ENCODE measurements at places on chromosomes 4 and X.

DNA sequence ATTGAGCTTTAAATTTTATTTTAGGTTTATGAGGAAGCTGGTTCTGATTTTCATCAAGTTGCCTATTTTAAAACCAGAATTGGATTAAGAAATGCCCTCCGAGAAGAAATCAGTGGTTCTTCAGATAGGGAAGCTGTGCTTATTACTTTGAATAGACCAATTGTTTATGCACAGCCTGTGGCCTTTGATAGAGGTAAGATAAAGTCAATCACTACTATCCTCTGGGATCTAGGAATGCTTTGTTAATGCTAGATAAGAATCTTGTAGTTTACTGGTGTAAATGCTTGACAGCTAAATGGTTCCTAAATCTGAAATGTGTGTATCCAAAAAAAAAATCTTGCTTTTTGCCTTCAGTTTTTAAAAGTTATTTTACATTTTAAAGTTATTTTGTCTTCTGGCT lies 73.0 kb upstream of the ADAD1 start:
- DNase-seq, result no peak

DNA sequence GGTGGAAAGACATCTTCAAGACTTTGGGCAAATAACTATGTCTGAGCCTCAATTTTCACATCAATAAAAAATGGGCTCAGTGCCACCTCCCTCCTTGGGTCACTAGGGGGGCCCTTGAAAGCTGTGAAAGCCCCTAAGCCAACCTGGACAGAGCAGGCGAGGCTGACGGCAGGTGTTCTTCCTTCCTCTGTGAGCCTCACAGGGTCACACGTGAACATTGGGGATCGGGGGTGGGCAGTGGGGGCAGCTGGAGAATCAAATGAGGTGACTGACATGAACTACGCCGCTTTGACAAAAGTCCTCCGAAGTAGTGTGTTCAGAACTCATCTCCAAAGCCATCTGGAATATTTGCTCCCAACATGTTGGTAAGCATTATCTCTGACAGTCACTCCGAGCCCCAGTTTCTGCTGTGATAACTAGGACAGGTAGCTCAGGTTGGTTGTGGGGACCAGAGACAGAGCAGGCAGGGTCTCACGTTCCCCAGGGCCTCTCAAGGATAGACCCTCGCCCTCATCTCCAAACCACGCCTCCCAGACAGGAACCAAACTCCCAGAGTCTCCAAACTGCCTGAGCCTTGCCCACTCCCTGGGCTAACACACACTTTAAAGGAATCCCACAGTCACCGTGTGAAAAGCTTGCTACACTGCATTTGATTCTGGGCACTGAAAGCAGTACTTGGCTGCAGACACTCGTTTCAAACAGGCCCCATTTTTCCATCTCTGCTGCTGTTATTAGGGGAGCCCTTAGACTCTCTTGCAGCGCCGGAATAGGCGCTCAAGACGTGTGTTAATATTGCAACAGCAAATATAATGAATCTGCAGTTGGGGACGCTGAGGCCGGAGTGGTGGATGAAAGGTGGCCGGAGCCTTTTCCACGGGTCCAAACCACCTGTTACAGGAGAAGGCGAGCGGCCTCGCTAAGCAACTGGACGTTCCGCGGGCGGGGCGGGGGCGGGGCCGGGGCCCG lies 717 bp upstream of the WFS1 start:
- DNase-seq, result no peak

GRCh38 chr4:146333187-146333894 lies 119.0 kb downstream of the REELD1 start:
- DNase-seq, result no peak

DNA sequence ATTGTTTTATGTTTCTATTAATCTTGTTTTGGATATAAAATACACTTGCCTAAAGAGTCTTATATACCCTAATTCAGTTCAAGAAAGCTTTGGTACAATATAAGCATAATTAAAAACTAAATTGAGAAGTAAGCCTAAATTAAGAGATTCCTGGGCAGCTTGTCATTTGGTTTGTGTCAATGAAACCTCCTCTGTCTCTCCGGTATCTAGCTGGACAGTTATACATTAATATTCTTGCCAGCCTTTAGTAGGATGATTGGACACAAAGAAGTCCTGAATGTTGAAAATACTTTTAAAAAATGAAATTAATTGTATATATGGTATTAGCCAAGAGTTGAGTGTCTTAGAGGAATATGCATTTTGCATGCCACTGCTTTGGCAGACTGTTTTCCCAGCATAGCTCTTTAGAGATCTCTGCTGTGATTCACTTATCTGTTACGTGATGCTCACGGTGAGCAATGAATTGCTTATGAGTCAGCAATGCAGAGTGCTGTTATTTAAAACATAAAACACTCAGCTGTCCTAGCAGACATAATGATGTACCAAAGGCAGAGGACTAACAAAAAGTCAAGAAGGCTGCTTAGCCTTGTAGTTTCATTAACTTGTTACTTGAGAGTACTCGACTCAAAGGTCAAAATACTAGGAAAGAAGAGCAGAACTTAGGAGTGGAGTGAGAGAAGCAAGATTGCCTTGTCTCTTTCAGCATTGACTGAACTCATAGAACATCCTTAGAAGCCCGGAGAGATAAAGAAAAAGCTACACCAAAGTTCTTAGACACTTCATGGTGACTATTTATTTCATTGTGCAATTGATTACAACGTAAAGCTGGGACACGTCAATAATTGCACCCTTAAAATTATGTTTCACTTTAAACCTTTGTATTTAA lies 1296.1 kb upstream of the PCDH7 start:
- DNase-seq, result no peak

- no peak for DNase-seq
Observed at GRCh38 chrX:13338996-13339515, 19.2 kb upstream of the ATXN3L start.

GRCh38 chrX:41600291-41600690 lies 88.5 kb upstream of the GPR34 start:
- no peak for DNase-seq

DNA sequence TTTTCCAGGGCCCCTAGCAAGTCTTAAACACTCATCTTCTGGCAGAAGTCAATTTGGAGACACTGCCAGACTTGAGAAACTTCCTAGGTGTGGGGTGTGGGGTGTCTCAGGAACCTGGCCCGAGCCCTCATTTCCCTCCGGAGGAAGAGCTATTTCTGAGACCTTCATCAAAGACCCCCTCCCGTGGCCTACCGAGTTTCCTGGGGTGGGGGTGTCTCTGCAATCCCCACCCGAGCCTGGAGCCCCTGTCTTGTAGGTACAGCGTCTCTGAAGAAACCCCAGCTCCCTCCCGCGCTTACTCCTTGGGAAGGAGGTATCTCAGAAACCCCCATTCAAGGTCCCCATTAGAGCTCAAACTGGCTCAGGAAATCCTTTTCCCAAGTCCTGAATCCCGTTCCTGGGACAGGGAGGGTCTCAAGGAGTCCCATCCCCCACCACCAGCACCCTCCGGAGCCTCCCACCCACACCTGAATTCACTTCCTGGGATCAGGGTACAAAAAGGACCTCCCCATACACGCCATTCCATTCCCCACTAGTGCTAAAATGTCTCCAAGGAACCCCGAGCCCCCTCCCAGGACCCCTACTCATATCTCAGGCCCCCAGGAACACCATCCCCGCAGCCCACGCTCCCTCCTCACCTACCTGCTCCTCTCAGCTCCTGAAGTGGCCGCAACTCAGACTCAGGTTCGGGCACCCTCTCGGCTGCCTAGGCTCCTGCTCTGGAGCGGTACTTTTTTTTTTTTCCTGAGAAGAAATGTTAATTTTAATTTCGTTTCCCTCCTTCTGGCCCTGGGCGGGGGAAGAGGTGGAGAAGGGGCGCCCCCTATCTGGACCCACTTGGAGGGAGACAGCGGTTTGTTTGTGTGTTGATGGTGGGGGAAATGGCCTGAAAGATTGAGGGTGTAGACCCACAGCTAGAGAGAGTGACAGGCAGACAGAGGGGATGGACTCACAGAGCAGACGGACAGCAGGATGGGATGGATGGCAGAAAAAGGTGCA lies 1.1 kb downstream of the SLC38A5 start:
- peak; percentile 77 for DNase-seq

DNA sequence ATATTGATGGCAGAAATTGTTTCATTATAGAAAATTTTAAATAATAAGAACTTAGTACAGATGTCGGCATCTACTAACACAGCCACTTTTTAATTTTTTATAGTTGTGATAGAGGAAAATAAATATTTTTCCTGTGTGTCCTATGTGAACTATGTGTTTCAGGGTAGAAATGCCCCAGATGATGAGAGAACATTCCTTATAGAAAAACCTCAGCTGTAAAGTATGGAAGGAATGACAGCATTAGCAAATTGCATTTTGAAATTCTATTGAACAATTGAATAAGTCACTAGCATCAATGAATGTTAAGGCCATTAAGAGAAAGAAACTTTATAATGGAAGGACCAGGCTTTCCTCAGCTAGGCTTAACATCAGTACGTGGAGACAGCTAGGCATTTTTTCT lies 149.2 kb downstream of the CFAP299 start:
- DNase-seq, result no peak

GRCh38 chrX:107619885-107620322 lies 8.4 kb upstream of the PRPS1 start:
- DNase-seq, result no peak

DNA sequence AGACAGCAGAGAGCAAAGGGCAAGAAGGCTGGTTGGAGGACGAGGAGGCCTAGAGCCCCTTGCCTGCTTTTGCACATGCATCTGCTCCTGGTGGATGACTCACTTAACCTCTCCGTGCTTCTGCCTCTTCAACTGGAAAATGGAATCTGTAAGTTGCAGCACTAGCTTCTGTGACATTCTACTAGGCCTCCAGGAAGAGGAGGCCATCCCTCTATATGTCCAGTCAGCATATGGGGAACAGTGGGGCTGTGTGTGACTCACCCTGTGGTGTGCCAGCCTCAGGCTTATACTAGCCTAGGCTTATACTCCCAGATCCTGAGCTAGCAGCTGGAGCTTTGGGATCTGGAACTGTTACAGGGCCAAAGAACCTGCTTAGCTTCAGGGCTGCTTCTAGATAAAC lies 36.0 kb downstream of the RTL9 start:
- DNase-seq, result no peak

- no peak for DNase-seq
Observed at GRCh38 chr4:180827232-180828009, 1415.8 kb upstream of the TENM3 start.

- DNase-seq, result no peak
Observed at GRCh38 chr4:145665773-145666172, 14.2 kb upstream of the C4orf51 start.

- no peak for DNase-seq
Observed at GRCh38 chr4:147388018-147388417, 92.9 kb upstream of the EDNRA start.

DNA sequence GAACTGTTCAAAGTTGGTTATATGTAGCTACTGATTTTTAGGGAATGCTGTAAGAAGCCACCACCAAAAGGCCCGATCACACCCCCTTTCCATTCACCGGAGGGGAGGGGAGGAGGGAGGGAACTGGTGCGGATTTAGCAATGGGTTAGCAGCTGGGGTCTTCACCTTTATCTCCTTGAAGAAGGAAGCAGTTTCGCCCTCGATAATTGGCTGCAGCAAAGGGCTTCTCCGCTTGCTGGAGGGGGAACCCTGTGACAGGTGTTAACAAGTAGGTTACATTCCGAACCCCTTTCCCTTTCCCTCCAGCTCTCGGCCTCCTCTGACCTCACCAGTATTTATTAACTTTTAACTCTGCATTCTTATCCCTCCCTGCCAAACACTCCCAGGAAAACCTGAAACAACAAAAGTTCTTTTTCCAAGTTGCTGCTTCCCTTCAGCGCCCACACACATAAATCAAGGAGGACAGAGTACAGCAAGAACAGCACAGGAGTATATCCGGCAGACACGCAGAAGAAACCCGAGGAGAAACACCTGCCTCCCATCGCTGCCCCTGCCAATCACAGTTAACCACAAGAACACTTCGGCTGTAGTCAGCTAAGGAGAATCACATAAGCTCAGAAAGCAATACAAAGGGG lies 39.8 kb upstream of the NAP1L5 start:
- DNase-seq, result peak; percentile 53

GRCh38 chrX:124895947-124896346 lies 423.7 kb upstream of the TEX13C start:
- DNase-seq, result no peak

GRCh38 chr4:166169111-166169510 lies 296.1 kb downstream of the TLL1 start:
- DNase-seq, result no peak

- DNase-seq, result peak; percentile 31
Observed at GRCh38 chrX:68490644-68491043, 8.2 kb upstream of the YIPF6 start.

- DNase-seq, result no peak
Observed at GRCh38 chrX:154328646-154329045, 33.1 kb downstream of the TKTL1 start.

GRCh38 chr4:9771034-9771433 lies 10.4 kb upstream of the DRD5 start:
- no peak for DNase-seq

- DNase-seq, result no peak
Observed at GRCh38 chrX:136856551-136856950, 24.0 kb downstream of the RBMX start.

DNA sequence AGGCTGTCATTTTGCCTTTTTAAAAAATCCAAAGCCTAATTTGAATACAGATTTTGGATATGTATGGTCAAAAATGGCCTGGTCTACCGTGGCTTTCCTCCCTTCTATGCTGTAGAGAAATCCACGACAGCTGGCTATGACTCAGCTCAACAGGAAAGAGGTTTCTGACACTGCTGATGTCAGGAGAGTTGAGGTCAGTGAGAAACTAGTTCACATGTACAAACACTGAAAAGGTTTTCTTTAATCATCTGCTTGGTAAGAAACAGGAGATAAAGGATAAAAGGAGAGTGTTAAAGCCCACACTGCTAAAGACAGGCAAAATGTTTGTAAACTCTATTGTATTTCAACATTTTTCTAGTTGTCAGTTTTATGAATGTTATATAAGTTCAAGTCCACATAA lies 113.9 kb downstream of the NYX start:
- no peak for DNase-seq

- DNase-seq, result no peak
Observed at GRCh38 chr4:154739111-154739510, 4.7 kb upstream of the LRAT start.

- no peak for DNase-seq
Observed at GRCh38 chr4:153963216-153963615, 174.3 kb upstream of the SFRP2 start.

DNA sequence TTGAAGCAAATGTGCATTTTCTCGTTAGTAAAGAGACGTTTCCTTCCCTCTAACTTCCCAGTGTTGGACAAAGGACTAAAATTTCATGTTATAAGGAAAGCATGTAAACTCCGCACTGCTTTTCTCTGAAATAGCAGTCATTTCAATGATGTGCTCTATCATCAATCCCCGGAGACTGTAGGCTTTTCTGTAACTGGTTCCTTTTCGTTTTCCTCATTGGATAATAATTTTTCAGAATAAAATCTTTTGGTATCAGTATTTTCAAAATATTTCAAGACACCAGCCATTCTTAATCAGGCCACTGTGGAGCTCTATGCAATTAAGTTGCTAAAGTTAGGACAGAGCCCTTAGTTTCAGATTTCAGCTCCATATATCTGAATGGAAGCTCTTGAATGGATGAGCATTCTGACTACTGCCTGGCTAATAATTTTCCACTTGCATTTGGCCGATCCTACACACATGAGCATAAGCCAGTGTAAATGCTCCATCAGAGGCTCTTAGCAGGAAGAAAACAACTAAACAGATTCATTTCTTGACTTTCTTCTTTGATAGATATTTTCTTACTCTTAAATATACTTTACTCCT lies 157.7 kb downstream of the CHIC2 start:
- no peak for DNase-seq

Data from NCI-H524 (cell line).